Forelimb muscle (tissue), 1 donor: ENCODE measurements at places on chromosomes 1 and 21.

DNA sequence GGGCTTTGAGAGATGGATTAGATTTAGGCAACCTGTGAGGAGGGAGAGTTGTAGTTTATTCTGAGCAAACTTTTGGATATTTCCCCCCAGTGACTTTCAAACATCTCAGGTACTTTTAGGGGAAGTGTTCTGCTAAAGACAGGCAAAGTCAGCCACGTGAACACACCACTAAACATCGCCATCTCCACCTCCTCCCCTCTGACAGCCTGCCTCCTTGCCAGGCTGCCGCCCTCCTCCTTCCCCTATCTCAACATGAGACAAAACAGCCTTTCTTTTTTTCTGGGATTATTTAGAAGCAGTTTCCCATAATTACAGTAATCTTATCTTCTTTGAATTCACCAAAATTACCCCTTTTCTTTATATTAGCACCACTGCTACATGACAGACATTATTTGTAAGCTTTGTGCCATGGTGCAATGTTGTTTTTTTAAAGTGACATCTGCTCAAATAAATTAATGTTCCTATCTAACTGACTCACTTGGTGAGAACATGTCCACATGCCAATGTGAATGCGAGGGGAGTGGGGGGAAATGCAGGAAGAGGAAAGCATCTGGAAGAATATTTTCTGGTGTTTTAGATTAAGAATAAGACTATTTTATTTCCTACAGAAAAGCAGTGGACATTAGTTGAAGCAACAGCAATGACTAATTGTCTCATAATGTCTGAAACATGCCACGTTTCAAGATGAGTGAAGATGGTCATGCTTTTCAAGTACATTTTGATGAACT is 147.8 kb upstream of the ATP1B1 start:
- DNase-seq: no peak

DNA sequence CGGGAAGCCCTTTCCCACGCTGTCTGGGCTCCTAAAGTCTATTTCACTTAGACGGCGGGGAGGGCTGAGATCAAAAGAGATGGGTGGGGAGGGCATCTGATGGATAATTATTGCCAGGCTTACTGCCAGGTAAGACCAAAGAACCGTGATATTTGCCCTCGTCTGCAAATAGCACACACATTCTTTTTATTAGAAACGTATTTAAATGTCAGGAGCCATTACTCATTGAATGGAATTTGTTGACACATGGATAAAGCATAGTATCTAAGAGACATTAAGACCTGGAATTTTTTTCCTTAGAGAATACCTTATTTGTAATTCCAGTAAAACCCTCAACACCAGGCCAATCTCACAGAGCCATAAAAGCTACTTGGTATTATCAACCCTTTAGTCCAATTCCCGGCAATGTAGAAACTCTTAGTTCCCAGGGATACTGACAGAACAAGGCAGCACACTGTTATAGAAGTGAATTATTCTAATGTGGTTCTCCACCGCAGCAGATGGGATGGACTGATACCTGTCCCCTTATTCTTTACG is 10.6 kb downstream of the URB1 start:
- DNase-seq: no peak

DNA sequence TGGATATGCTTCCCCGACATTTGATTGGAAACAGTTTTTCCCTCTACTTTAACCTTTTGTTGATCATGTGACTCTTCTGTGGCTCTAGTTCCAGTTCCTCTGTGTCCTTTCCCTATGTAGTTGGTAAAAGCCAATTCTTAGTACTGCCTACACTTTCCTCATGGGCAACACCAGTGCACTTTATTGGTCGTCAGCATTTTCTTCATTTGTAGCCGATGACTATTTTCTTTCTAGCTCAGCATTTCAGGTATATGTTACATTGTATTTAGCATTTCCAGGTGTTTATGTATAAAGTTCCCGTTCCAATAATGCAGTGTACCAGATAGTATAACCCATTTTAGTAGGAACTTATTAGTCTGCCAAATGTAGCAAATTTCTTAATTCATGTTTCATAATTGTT is 27.6 kb upstream of the B3GALT2 start:
- no peak for DNase-seq

- no peak for DNase-seq
These were observed 1492.1 kb downstream of the MRPL39 start for GRCh38 chr21:24115141-24115540.

DNA sequence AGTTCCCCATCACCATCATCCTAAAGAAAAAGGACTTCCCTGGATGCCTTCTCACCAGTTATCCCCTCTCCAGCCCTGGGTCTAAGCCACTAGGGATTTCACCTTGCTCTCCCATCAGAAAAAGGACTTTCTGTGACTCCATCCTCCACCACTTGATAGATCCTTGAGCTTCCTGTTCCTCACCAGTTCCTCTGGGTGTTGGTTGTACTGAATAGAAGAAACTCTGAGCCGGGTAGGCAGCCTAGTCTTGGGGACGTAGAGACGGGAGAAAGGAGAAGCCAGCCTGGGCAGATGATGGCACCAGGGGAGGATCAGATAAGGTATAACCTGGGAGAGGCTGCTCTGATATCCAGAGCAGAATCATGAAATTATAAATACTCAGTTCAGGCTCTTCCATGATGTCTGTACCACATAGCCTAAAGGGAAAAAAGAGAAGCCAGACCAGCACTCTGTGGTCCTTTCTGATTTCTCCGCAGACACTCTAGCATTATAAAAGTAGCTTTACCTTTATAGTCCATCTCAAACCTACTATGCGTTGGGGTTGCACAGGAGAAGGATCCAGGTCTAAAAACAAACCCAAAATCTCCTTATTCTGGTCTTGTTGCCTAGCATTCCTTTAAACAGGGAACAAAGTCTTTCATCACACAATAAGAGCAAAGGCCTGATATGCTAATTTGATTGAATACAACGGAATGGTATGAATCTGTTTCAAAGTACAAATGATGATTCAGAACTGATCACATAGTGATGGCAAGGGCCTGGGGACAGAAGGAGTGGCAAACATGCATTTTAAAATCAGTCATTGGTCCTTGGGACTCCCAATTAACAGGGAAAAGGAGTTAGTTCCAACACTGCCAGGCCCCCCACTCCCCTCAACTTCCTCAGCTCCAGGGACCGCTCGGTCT is 1.2 kb upstream of the CD34 start:
- no peak for DNase-seq

- no peak for DNase-seq
These were observed 3.0 kb upstream of the PEX10 start for GRCh38 chr1:2415337-2415736.
